NK-92 treated with Interleukin-12 subunit alpha and Interleukin-12 subunit beta, amount 100 ng/mL, for 24 hours (cell line): ENCODE measurements at places on chromosomes 3 and 15.

- DNase-seq: no peak
Measured at GRCh38 chr15:92053753-92054316, 200.3 kb downstream of the SLCO3A1 start.

- DNase-seq: no peak
Measured at GRCh38 chr3:105816833-105817232, 52.0 kb downstream of the CBLB start.

DNA sequence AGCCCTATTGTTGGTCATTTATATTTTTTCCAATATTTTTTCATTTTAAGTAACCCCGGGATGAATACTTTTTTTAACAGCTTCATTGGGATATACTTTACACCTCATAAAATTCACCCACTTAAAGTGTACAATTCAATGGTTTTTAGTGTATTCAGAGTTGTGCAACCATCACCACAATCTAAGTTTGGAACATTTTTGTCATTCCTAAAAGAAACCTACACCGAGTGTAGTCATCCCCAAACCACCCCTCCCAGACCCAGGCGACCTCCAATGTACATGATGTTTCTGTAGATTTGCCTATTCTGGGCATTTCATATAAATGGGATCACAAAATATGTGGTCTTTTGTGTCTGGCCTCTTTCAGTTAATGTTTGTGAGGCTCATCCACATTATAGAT is 118.3 kb upstream of the FRMD4B start:
- DNase-seq: no peak

GRCh38 chr3:32655167-32655566 is 29.8 kb upstream of the CNOT10 start:
- DNase-seq: no peak

- DNase-seq: no peak
Measured at GRCh38 chr3:136270179-136270578, 20.0 kb downstream of the PCCB start.

GRCh38 chr3:31248563-31248992 is 284.1 kb upstream of the STT3B start:
- DNase-seq: no peak
